Fibroblast of lung (primary cell): ENCODE measurements at places on chromosomes 2 and 18. TPM values are rescaled to one million over a fixed set of nuclear protein-coding genes. Genes with fewer than 3 reads are reported as not detected.

HOXD12 gene
- total RNA-seq, result not detected in 2 replicates

PMAIP1 gene
- total RNA-seq, result 29.8 and 34.7 TPM in 2 replicates

NCOA1 gene
- total RNA-seq, result 14.6 and 15.5 TPM in 2 replicates

DSG2 gene
- total RNA-seq, result 0.33 and 1.0 TPM in 2 replicates

LCT gene
- total RNA-seq, result under 0.01 TPM in 2 replicates

CD8B2 gene
- total RNA-seq, result not detected in 2 replicates

RSAD2 gene
- total RNA-seq, result 0.77 and 1.7 TPM in 2 replicates

TRABD2A gene
- 10.8 and 14.4 TPM in 2 replicates for total RNA-seq

TSGA10 gene
- 5.3 and 5.9 TPM in 2 replicates for total RNA-seq

ABCB11 gene
- not detected in 2 replicates for total RNA-seq
